ENCODE measurements at places on chromosomes 2 and 18.

- DNase-seq, result no peak
Observed at GRCh38 chr2:137449454-137449853, 514.8 kb upstream of the HNMT start.

DNA sequence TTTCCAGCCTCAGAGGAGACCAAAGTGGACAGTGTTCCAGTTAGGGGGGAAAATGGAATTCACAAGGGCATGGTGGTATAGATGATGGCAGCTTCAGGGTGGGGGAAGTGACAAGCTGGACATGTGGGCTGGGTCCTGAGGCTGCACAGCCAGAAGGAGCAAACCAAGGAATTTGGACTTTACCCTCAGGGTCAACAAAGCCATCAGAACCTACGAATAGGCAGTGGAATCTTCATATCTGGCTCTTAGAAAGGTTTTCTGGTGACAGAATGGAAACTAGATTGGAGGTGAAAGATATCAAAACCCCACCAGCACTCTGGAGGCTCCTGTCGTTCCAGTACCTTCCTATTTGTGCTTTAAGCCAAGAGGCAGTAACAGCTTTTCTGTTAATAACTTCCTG is 127.1 kb downstream of the SETBP1 start:
- DNase-seq, result no peak

- no peak for DNase-seq
Observed at GRCh38 chr2:156845806-156846558, 409.8 kb downstream of the GPD2 start.

DNA sequence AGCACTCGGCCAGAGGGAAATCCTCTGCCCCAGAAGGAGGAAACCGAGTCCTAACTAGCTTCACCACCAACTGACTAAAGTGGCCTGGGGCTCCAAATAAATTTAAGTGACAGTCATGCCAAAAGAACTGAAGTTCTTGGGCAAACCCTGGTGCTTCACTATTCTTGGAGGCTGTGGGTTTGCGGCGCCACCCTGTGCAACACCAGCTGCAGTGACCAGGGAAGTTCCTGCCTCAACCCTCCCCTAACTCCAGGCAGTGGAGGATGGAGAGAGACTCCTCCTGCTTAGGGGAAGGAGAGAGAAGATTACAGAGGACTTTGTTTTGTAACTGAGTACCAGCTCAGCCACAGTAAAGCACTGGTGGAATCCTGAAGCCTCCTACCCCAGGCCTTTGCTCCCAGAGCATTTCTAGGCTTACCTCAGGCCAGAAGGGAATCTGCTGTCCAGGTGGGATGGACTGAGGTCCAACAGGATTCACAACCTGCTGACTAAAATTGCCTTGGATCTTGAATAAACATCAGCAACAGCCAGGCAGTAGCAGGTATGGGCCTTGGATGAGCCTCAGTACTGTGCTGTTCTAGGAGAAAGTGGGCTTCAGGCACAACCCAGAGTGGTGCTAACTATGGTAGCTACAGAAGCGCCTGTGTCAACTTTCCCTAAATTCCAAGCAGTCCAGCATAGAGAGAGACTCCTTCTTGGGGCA is 29.4 kb upstream of the BMP10 start:
- DNase-seq, result no peak

DNA sequence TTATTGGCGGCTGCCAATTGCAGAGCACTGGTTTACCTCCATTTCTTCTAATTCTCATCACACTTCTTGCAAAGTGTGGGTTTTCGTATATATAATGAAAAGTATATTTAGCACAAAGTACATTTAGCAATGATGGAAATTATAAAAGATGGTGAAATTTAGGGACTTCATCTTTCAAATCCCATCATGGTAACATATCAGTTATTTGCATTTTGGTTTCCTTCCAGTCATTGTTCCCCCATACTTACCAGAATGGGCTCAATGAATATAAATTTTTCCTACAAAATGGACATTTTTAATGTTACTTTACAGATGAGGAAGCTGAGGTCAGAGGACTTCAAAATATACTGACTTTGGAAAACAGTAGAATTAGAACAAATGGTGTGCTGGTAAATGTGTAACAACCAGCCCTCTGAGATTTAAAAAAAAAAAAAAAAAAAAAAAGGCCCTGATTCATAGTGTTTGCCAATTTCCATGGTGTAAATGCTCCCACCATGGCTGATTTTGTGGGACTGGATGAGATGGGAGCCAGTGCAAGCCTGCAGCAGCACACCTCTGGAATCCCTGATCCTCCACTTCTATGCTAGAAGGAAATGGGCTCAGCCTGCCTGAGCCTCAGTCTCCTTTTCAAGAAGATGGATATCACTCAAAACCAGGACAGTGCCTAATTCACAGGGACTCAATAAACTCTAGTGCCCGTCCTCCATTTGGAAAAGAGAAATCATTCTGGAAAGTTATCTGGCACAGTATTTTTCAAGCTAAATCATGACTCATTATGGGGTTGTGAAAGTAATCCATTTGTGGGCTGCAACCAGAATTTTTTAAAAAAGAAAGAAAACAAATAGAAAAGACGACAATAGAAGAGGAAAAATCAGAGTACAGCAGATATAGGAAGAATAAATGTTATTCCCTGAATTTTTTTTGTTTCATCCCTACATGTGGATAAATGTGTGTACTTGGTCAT is 34.0 kb downstream of the LBH start:
- DNase-seq, result no peak
